Activated CD4-positive, alpha-beta T cell treated with anti-CD3 and anti-CD28 coated beads, Interleukin-2, amount 10 ng/mL, durations not matched to agents 7 days and 5 days (primary cell): ENCODE measurements at places on chromosomes 11 and 22. TPM values are rescaled to one million over a fixed set of nuclear protein-coding genes. Genes with fewer than 3 reads are reported as not detected.

The LARGE1 gene
- 0.40 TPM for total RNA-seq

The RGL4 gene
- total RNA-seq, result 30.1 TPM

The LSP1 gene
- total RNA-seq, result 687 TPM

The POU2F3 gene
- not detected for total RNA-seq

The INS gene
- not detected for total RNA-seq

The KRTAP5-11 gene
- total RNA-seq, result not detected

The SLC22A25 gene
- total RNA-seq, result not detected

The CABP4 gene
- 1.3 TPM for total RNA-seq

The TBRG1 gene
- 39.6 TPM for total RNA-seq

The OR51B4 gene
- not detected for total RNA-seq

The BARX2 gene
- not detected for total RNA-seq

The OR11H1 gene
- not detected for total RNA-seq

The FXYD6 gene
- total RNA-seq, result not detected
